IMR-90 (cell line): ENCODE measurements at places on chromosomes 6 and 20.
A peak's percentile ranks its signal among the peaks of the same experiment; 100 is the strongest.

GRCh38 chr6:44375071-44375470, 12.4 kb upstream of the CDC5L start:
- no peak for DNase-seq

- DNase-seq: peak; percentile 7
Observed at GRCh38 chr6:64104051-64104450, 468.4 kb downstream of the PHF3 start.

DNA sequence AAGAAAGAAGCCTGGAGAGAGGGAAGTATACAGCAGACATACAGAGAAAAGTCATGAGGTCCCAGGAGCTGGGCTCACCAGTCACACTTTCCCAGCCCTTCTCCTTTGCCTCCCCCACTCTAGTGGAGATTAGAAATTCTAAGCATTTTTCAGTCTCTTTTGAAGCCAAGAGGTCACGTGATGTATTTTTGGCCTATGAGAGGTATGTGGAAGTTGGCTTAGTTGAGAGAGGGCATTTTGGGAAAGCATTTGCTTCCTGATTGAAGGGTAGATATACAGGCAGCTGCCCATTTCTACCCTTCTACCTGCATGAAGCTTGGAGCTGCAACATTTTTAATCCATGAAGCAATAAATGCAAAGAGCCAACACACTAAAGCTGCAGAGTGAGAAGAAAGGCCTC, 106.0 kb upstream of the TNFAIP3 start:
- no peak for DNase-seq

GRCh38 chr6:3301506-3301905, 42.8 kb downstream of the PSMG4 start:
- no peak for DNase-seq

DNA sequence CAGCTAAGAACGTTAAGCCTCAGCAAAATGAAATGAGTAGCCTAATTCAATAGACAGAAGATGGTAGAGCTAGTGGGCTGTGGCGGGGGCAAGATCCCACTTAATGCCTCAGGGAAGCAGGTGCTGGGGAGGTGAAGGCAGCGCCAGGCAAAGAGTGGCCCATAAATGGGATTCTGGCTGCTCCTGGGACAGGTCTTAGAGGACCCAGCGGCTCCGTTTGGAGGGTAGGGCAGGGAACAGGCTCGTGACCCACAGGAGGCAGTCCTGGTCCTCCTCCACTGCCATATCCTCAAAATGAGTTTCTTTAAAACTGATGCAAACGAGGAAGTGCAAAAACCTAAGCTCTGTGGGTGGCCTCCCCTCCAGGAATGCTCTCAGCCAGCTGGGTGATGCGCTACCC, 32.7 kb downstream of the SAYSD1 start:
- DNase-seq: no peak

DNA sequence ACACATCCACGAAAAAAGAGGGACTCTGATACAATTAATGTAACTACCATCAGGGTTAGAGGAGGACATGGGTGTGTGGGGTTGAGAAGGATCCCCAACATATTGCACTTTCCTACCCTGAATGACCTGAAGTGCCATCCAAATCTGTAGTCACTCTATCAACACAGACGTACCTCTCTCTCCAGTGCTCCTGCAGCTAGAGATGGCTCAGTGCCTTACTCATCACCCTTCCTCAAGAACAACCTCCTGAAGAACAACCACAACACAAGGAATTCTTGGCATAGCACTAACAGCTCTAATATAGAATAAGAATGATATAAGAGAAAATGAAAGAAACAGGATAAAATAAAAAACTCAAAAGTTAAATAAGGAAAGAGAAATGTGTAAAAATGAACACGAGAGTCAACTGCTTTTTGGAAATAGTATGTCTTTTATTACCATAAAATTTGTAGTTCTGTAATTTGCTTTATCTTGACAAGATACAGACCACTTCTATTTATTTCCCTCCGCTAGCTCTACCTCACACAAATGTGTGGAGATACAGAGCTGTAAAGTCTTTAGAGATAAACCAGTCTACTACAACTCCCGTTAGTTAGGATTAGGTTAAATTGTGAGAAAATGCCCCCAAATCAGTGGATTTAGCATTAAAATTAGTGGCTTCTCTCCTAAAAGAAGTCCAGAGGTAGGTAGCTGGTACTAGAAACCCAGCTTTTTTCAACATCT, 63.9 kb downstream of the REV3L start:
- peak; percentile 80 for DNase-seq
